ENCODE measurements at places on chromosomes 5 and 9.

DNA sequence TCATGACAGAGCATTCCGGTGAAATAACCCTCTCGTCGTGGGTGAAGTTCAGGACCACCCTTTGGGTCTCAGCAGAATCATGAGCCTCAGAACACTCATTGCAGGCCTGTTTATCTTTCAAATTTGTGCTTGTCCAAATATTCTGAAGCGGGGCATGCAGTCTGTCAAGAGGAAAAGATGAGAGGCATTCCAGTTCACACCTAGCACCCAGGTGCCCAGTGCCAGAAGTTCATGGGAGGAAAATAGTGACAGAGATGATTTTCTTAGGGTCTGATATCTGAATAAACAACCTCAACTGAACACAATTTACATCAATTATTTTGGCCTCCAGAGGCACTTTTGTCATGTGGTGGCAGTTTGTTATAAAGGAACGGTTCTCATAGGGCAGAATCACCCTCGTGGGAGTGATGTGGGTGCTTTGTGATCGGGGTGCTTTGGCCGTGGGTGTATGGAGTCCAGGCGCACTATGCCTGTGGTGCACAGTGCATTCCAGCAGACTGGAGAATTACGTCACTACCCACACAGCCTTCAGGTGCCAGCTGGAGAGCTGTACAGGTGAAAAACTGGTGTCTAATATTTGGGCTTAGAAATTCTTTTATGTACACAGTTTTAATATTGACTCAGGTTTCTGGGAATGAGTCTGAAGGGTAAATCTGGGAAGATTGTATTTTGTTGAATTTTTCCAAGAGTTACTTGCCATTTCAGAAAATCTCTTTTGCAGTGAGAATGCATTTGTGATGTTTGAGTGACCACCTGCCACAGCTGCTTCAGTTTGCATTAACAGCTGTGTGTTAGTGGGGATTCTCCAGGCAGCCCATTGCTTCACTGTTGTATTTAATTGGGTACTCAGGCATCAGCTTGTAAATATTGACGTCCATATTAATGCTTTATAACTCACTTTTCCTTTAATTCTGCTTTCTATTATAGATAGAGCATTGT lies 289.3 kb downstream of the FANCC start:
- no peak for DNase-seq

GRCh38 chr5:171569065-171569712 lies 149.7 kb downstream of the FGF18 start:
- DNase-seq = no peak

DNA sequence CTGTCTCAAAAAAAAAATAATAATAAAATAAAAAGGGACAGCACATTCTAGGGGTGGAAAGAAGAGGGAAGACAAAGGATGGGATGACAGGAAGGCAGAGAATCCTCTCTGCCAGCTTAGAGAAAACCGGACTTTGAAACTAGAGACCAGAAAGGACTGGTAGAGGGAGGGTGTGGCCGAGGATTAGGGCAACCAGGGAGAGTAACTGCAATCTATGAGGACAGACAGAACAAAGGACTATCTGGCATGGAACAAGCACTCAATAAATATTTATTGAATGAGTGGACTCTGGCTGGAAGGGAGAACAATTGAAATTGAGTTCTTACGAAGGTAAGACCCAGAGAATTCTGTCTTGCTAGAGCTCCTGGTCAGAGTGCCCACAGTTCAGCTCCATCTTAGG lies 2.4 kb downstream of the GBA2 start:
- no peak for DNase-seq

- no peak for DNase-seq
Observed at GRCh38 chr5:61578858-61579503, 246.9 kb downstream of the ZSWIM6 start.

GRCh38 chr5:65268525-65268924 lies 213.2 kb downstream of the ADAMTS6 start:
- DNase-seq = no peak

DNA sequence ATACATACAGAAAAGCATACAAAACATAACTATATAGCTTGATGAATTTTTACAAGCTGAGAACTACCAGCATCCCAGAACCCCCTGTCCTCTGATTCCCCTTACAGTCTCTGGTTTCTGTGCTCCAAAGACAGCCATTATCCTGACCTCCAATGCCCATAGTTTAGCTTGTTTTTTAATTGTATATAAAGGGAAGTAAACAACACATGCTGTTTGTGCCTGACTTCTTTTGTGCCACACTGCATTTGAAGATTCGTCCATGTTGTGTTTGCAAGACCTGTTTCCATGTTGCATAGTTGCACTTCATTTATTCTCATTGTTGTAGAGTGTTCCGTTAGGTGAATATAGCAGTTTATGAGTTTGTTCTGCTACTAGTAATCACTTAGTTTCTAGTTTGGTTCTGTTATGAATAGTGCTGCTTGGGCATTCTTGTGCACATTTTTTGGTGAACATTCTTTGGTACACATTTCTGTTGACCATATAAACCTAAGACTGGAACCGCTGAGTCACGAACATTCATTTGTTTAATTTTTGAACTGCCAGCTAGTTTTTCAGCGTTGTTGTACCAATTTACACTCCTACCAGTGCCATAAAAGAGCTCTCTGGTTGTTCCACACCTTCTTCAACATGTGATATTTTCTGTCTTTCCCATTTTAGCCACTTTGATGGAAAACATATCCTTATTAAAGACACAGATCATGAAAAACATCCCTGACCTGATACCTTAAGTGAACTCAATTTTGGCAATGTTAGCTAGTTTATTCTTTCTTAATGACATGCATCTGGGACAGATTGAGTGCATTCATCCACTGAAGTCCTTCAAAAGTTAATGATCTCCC lies 78.1 kb upstream of the ANXA1 start:
- DNase-seq = no peak
